NCI-H774 (cell line): ENCODE measurements at places on chromosomes 2 and 18.

DNA sequence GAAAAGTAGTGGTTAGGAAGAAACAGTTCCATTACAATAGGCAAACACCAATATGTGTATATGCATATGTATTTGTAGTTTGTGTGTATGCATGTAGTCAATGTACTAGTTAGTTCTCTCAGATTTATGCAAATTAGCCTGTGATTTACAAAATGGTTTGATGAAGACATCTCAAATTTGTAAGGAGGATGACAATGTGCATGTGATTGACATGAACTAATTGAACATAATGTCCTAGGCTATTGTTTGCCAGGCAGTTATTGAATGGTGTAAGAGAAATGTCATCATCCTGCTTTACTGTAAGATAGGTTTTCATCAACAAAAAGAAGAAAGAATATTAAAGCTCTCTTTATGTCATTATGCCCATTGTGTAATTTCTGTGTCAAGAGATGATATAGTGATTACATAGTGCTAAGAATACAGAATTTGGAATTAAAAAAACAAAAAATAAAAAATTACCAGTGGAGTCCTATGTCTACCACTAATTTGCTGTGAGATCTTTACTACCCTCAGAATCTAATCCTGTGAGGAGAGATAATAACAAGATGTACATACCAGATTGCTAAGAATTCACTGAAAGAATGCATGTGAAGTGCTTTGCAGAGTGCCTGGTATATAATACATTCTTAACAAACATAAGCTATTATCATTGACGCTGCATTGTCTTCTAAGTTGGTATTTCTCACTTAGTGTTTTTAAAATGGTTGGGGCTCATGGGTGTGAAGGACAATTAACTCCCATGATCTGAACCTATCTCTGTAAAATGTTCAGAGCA lies 258.0 kb downstream of the CPS1 start:
- DNase-seq = no peak

GRCh38 chr2:157245846-157246764 lies 11.4 kb upstream of the GALNT5 start:
- no peak for DNase-seq

DNA sequence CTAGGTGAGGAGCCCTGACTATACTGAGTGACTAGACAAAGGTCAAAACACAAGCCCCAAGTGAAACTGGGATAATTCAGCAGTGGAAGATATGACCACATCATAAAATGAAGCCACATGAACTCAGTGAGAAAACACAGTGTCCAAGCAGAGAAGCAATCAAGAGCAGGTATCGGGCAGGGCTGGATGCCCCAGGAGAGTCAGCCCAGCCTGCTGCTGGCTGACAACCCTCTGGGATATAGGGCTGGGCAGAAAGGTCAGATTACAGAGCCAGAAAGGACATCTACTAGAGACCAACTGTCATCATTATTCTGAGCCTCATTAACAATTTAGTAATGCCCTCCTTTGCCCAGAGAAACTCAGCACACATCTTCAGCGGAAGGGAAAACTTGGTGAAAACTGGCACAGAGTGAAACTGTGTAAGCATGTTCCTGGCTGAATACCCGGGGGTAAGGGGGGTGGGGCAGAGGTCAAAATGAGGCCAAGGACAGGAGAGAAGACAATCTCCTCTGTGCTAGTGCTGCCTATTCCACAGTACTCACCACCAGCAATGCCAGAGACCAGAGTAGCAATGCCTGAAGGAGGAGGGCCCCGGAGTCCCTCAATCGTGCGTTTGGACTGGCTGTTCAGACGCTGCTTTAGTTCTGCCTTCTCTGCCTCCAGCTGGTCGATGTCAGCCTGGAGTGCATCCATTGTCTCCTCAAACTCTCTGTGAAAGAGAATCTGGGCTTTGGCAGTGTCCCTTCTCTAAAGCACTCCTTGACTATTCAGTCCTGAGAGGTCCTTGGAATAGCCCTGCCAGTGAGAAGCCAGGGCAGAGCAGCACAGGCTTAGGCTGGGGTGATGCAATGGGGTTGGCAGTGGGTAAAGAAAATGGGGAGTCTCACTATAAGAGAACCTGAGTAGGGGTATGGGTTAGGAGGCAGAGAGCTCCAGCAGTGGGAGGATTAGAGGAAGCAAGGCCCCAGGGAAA lies 15.3 kb downstream of the DCTN1 start:
- DNase-seq = no peak

DNA sequence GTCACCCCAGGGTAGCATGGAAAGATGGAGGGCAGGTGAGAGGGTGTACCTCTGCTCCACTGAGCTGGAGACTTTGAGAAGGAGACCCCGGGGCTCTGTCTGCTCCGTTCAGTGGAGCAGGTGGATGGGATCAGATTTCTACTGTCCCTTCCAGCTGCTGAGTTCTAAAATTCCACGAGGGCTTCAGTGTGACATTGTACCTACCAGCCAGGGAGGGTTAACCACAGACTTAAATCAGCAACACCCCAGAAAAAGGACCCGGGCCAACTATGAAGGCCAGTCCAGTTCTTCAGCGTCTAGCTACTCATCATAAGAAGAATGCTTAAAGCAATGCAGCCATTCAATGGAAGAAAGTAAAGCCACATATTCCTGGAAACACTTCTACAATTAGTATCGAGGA lies 23.8 kb downstream of the STAT1 start:
- DNase-seq = no peak

GRCh38 chr2:143623909-143624260 lies 494.7 kb downstream of the ARHGAP15 start:
- DNase-seq = no peak

GRCh38 chr2:120852200-120852815 lies 116.6 kb downstream of the GLI2 start:
- DNase-seq = no peak

- no peak for DNase-seq
Observed at GRCh38 chr2:47719099-47719498, 63.8 kb upstream of the MSH6 start.
